D721Med (cell line): ENCODE measurements at places on chromosomes 3 and 15.

DNA sequence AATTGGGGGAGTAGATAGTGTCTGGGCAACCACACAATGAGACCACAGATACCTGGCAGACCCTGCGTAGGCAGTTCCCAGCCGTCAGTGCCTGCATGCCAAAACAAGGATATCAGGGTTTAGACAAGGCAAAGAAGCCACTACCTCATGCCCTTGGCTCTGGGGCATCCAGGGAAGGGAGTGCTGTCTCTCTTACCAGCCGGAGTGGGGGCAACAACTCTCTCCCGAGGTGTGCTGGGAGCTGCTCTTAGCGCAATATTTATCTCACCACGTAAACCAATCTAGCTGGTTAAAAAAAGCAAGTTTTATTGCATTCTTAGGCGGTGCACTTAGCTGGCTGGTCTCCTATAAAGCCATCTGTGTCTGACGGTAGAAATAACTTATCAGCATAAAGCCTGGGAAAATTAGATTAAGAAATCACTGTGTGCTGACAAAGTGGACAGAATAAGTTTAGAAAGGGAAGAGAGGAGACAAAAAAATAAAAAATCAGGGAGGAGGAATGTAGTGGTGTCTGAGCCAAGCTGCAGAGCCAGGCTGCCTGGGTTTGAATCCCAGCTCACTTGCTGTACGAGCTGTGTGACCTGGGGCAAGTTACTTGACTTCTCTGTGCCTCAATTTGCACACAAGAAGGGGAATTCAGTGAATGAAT, 273.2 kb downstream of the PDZRN3 start:
- DNase-seq = no peak

- DNase-seq = no peak
Observed at GRCh38 chr15:79994615-79995014, 23.6 kb upstream of the BCL2A1 start.

- no peak for DNase-seq
Observed at GRCh38 chr3:141629976-141630375, 108.1 kb upstream of the RNF7 start.

DNA sequence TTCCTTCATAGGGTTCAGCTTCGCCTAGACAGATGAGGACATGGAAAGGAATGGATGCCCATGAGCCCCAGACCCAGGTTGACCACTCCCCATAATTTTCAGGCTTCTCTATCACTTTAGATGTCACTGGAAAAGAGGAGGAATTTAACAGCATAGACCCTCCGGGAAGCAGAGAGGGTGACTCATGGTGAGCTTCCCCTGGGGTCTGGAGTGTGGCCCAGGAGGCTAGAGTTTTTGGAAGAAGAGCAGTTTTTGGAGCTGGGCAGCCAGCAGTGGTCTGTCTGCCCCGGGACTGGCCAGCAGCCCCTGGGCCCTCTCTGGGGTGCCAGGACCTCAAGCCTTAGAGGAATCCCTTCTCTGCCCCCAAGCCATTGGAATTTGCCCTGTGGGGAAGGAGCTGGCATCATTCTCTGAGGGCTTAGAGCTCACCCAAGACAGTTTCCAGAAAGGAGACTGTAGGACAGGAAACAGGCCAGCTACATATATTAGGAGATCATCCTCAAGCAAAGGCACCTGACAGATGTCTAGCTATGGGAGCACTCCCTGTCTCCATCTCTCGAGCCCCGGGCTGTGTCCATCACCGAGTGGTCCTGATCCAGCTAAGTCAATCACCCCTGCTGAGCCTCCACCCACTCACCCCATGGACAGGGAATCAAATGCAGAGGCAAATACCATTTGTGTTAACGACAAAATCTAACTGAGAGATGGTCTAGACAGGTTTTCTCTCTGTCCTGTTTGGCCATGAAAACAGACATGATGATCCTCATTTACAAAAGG, 67.3 kb downstream of the MEGF11 start:
- no peak for DNase-seq

- no peak for DNase-seq
Observed at GRCh38 chr3:21901484-21901883, 150.5 kb upstream of the ZNF385D start.

DNA sequence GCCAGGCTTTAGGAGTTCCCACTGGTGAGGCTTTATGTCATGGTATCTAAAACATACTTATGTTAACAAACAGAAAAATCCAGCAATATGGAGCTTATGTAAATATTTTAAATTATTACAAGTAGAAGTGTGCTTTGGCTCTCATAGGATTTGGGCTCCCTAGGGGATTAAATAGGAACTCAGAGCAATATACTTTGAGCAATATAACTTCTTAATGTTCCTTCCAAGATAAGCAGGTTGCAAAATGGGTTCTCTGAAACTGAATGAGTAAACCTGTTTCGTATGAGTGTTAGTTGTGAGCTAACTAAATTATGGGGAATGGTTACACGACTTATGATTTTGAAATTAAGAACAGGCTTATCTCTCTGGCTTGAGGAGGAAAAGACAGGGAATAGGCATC, 366.1 kb upstream of the ZNF385D start:
- DNase-seq = no peak

GRCh38 chr3:106025151-106025722, 156.4 kb upstream of the CBLB start:
- DNase-seq = no peak

- DNase-seq = no peak
Observed at GRCh38 chr15:68816158-68816557, 4.5 kb downstream of the ANP32A start.

GRCh38 chr3:191460360-191460759, 603 bp upstream of the PYDC2 start:
- no peak for DNase-seq

GRCh38 chr3:177357352-177358090, 160.2 kb upstream of the TBL1XR1 start:
- no peak for DNase-seq

DNA sequence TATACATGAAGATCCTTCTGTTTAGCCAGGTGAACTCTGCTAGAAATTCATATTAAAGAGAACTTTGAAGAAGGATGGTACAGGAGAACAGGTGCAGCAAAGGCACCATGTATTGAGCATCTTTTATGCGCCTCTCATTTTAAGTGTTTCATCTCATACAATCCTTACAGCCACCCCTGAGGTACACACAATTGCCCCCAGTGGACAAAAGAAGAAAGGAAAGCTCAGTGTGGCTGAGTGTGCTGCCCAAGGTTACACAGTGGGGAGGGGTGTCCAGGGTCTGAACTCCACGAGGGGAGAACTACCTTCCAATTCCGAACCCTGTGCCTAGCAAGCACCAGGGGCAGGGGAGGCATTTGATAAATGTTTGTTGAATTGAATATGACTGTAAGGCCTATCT, 98.6 kb downstream of the MECOM start:
- no peak for DNase-seq

- DNase-seq = no peak
Observed at GRCh38 chr15:41905036-41905793, 11.4 kb upstream of the SPTBN5 start.
